Left cardiac atrium (tissue), 4 donors: ENCODE measurements at places on chromosomes 2 and 18. TPM values are rescaled to one million over a fixed set of nuclear protein-coding genes. Genes with fewer than 3 reads are reported as not detected.

The FOSL2 gene
- 66.6 TPM for total RNA-seq

- no peak for DNase-seq
These were observed 85.3 kb downstream of the CAPN13 start for GRCh38 chr2:30721668-30722647.

DNA sequence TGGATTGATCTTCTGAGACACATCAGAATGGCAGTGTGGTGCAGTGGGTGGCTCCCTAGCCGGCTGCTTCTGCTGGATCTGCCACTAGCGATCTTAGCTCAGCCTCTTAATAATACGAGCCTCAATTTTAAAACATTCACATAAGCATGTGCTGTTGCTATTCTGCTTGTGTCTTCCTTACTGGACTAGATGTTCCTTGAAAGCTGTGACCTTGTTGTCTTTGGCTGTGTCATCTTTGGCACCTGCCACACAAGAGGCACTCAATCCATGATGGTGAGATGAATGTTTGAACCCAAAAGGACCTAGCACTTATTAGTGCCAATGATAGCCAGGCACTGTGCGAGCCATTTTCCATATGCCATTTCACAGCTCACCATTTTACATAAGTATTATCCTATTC, 393.0 kb downstream of the ALK start:
- DNase-seq, result no peak

DNA sequence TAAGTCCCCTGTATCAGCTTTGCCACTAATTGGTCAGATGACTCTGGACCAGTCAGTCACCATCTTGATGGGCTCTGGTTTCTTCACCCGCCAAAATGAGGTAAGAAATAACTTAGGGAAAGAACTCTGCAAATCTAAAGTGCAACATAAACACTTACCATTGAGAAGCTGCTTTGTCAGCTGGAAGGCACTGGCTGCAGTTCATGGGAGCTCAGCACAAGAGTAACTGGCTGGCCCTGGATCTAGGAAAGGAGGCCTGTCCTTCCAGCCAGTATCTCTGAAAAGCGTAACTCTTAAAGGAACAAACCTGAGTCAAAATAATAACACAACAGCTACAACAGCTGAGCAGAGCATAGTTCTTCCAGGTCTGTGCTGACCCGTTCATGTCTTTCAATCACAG, 123.9 kb downstream of the CACNB4 start:
- no peak for DNase-seq

DNA sequence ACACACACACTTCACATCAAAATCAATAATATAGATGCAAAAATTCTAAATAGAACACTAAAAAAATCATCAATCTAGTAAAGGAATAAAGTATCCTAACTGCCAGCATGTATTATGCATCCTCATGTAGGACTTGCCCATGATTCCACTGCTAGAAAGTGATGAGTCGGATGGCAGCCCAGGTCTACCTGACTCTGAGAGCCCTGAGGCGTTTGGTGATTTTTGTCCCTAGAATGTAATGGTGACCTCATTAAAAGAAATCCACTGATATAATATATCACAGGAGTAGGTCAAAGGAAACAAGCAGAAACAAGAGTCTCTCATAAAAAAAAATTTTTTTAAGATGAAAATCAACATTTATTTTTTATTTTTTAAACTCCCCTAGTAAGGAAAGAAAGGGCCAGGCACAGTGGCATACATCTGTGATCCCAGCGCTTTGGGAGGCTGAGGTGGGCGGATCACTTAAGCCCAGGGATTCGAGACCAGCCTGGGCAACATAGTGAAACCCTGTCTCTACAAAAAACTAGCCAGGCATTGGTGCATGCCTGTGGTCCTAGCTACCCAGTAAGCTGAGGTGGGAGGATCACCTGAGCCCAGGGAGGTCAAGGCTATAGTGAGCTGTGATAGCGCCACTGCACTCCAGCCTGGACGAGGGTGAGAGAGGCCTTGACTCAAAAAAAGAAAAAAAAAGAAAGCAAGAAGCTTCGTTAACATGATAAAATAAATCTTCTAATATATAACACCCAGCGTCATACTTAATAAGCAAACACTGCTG, 24.4 kb upstream of the ACTG2 start:
- DNase-seq, result no peak

GRCh38 chr2:56681659-56682396, 498.0 kb downstream of the CCDC85A start:
- DNase-seq, result no peak

The SIX2 gene
- 1.3 TPM for total RNA-seq

GRCh38 chr2:100976061-100976460, 26.0 kb upstream of the RPL31 start:
- no peak for DNase-seq

The CPO gene
- 0.50 TPM for total RNA-seq

The ADRA2B gene
- total RNA-seq, result 2.3 TPM

GRCh38 chr2:168780669-168781071, 21.8 kb upstream of the NOSTRIN start:
- no peak for DNase-seq

- no peak for DNase-seq
These were observed 68.0 kb downstream of the BOLA3 start for GRCh38 chr2:74079522-74080341.

The SPHKAP gene
- 28.1 TPM for total RNA-seq

GRCh38 chr18:8366656-8367055, 242.6 kb upstream of the RAB12 start:
- no peak for DNase-seq

GRCh38 chr2:128797092-128797491, 478.4 kb upstream of the HS6ST1 start:
- no peak for DNase-seq
